Femur (tissue), 1 donor: ENCODE measurements at places on chromosomes 12 and 14.

DNA sequence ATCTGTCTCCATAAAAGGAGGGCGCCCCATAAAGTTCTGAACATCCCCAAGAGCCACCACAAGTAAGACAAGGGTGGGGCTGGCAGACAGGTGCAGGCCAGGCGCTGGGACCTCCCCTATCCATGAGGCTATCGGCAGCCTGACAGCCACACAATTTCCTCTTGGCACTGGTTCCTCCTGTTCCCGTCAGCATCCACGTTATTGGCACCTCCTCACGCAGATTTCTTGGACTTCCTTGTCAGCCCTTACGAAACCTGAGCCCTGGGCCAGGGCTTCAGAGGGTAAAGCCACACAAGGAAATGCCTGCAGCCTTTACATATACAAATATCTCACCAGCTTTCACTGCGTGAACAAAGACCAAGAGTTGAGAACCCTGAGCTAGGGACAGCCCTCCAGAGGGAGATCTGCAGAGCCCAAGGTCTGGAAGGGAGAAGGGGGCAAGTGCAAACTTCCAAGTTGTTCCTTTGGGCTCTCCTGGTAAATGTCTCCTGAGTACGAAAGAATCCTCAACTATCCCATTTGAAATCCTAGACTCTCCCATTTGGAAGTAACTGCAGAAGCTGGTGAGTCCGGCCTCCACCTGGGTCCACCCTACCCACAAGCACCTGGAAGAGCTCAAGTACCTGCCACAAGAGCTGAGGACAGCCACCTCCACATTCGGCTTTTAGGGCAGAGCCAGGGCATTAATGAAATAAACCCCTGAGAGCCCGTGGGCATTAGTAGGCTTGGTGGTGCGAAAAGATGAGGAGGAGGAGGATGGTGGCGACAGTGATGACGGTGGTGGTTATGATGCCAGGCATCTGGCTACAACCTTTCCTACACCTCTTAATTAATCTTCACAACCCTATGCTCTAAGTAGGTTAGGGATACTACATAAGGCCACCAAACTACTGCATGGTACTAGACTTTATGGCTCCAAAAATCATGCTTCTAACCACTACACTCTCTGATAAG lies 5.5 kb upstream of the TC2N start:
- peak; percentile 67 for DNase-seq

GRCh38 chr12:53994264-53995001 lies 5.5 kb upstream of the HOXC9 start:
- DNase-seq, result no peak

DNA sequence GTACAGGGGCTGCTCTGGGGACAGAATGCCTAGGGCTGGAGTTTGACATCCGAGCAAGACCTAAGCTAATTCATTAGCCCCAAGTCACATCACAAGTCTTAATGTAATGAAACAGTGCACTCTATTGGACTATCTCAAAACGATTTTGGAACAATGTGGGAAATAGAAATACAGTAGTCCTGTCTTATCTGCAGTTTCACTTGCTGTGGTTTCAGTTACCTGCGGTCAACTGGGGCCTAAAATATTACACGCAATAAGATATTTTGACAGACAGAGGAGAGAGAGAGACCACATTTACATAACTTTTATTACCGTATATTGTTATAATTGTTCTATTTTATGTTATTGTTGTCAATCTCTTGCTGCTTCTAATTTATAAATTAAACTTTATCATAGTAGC lies 21.1 kb downstream of the MOAP1 start:
- DNase-seq, result no peak

- DNase-seq, result no peak
Observed at GRCh38 chr12:124332058-124332672, 37.3 kb downstream of the RFLNA start.

DNA sequence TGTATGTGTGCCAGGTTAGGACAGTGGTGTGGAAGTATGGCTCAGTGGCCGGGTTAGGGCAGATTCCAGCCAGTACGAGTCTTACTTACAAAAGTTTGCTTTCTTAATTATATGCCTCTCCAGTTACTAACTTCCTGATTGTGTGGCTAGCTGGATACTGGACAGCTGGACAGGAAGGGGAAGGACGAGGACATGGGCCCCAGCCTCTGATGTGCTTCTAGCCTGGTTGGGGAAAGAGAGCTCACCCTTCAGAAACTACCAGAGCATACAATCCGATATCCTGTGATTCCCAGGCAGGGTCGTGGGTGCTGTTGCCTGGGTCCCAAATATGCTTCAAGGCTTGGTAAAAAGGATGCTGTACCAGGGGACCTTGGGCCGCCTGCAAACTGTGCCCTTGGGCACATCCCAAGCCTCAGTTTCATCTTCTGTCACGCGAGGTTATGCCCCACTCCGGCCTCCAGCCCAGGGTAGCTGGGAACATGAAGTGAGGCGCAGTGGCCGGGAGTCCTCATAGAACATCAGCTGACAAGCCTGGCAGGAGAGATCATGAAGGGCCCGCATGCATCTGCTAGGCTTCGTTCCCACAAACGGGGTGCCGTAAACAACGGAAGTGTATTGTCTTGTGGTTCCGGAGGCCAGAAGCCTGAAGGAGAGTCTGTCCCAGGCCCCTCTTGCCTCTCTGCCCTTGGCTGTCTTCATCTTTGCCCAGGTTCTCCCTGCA lies 23.2 kb upstream of the RIN3 start:
- DNase-seq, result no peak

GRCh38 chr12:125954362-125954761 lies 889.1 kb downstream of the AACS start:
- no peak for DNase-seq

DNA sequence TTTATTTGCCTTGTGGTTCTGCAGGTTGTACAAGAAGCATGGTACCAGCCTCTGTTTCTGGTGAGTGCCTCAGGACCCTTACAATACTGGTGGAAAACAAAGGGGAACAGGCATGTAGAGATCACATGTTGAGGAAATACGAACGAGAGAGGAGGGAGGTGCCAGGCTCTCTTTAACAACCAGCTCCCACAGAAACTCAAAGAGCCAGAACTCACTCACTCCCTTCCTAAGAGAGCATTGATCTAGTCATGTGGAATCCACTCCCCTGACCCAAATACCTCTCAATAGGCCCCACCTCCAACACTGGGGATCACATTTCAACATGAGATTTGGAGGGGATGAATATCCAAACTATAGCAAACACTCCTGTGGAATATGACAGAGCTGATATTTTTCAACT lies 938.0 kb downstream of the GALC start:
- DNase-seq, result no peak

GRCh38 chr14:38199739-38200138 lies 8.0 kb upstream of the SSTR1 start:
- no peak for DNase-seq

DNA sequence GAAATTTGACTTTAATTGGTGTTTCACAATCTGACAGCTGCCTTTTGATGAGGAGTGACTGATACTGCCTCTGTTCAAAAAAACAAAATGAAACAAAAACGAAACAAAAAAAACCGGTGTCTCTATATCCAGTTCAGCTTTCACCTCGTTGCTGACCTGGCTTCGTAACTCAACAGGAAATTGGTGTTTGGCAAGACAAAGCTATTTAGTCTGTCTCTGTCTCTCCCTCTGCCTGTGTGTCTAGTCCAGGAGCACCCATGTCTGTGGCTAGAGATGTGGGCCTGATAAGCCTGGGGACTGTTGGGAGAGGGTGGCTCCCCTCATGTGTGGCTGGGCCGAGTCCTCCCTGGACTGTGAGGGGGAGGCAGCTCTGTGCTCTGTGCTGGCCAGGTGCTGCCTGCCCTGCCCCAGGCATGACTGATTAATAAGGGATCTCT lies 11.3 kb downstream of the CACNA1C start:
- DNase-seq, result no peak

DNA sequence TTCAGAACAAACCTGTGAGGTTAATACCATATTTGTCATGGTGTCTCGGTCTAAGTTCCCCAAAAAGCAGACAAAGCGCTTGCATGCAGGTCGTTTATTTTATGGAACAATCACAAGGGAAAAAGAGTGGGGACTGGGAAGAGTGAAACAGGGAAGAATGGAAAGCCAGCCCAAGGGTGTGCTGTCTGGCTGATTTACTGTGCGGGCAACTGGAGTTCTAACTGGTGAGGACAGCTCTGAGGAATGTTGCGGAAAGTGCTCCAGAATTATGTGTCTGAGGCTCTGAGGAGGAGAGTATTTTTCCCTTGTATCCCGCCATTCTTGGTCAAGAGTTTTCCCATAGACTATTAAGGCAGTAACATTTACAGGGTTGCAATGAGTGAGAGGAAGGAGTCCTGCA lies 465.4 kb downstream of the RMST start:
- DNase-seq, result no peak

GRCh38 chr12:19179986-19180385 lies 50.5 kb downstream of the PLEKHA5 start:
- DNase-seq, result no peak

DNA sequence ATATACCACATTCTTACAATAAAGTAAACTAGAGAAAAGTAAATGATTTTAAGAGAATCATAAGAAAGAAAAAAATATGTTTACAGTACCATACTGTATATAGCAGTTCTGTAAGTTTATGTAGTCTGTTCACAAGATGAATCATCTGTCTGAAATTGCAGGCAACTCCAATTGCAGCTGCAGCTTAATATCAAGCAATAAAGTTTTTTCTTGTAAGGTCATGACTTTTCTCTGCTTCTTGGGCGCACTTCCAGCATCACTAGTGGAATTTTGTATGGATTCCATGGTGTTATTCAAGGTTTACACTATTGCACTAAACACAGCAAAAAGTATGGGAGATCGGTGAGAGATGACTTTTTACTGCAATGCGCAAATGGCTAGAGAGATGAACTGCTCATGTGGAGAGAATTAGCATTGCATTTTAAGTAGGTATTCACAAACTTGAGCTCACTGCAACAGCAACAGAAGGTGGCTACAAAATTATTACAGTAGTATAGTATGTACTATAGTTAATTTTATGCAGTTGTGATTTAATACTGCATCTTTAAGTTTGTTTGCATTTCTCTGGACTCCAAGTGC lies 445.4 kb upstream of the OR4E1 start:
- DNase-seq, result peak; percentile 23

GRCh38 chr12:94133964-94134795 lies 14.2 kb upstream of the PLXNC1 start:
- no peak for DNase-seq

GRCh38 chr12:63445224-63445880 lies 222.9 kb downstream of the DPY19L2 start:
- no peak for DNase-seq

- DNase-seq, result no peak
Observed at GRCh38 chr12:96075560-96075959, 40.2 kb upstream of the LTA4H start.

DNA sequence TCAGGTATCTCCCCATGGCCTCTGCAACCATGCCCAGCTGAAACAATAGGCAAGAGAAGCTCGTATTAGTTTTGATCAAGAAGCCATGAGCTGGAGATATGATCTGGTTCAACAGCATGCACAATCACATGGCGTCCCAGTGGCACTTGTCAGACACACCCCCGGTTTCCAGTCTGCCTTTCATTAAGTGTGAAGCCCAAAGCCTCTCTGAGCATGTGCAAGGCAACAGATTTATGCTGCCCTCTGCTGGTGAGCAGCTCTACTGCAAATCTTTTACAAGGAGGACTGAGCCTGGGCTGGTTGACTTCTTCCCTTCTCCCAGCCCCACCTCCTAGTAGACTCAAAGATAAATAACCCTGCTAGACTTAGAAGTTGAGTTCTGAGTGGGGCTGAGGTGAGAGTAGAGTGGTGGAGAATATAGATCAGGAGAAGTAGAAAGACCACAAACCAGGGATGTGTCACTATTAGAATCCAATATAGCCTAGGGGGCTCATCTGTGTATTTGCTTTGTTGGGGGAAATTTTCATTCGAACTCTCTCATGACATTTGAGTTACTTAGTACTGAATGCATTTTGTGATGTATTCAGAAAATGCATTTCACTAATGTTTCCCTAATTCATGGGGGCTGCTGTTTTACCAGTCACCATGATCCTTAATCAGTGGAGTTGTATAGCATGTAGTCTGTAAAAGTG lies 53.7 kb upstream of the MBIP start:
- DNase-seq, result peak; percentile 68

GRCh38 chr12:49458816-49459215 lies 80.0 kb upstream of the KCNH3 start:
- DNase-seq, result no peak

- peak; percentile 40 for DNase-seq
Observed at GRCh38 chr12:76029982-76030340, 1.6 kb downstream of the PHLDA1 start.

DNA sequence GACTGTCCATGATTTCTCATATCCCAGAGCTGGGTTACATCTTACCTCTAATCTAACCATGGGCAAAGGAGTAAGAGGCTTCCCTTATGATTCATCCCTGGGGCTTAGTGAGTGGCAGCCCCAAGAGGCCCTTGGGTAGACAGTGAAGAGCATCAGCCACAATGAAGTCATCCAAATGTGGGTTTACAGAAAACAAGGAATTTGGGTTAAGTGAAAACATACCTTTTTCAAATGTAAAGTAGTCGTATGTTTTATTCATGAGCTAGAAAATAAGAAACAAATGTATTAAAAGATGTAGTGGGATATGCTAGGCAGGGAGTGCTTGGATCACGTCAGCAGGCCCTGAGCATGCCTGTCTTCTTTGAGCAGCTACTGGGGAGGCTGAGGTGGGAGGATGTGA lies 54.0 kb upstream of the ELK3 start:
- no peak for DNase-seq

GRCh38 chr12:66736931-66737330 lies 58.1 kb upstream of the GRIP1 start:
- DNase-seq, result no peak

GRCh38 chr12:118292836-118293235 lies 79.9 kb downstream of the TAOK3 start:
- no peak for DNase-seq

DNA sequence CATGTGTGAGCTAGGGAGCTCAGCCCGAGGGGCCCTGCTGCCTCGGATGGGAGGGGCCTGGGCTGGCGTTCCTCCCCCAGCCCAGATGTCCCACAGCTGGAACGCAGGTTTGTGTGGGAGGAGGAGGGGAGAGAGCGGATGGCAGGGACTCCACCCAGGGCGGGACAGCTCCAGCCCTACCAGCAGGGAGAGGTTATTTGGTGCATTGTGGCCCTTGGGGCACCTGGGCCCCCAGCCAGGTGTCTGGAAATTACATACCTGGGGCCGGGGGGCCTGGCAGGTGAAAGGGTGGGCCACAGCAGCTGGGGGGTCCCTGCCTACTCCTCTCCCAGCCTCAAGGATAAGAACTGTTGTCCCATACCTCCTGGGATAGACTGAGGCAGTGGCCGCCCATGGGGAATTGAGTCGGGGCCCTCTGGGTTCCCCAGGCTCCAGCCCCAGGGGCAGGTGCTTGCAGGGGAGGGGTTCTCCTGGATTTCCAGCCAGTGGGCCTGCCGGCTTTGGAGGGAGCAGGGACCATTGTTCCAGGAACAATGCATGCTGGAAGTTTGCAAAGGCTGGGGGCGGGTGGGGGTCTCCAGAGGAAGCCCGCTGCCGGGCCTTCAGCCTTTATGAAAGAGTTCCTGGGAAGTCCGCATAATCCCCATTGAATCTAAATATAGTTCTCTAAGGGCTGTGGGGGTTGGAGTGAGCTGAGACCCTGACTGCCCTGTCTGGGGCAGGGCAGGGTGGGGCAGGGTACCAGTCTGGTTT lies 1.2 kb downstream of the KIF26A start:
- DNase-seq, result peak; percentile 26
